ENCODE measurements at places on chromosomes 12 and 14.

DNA sequence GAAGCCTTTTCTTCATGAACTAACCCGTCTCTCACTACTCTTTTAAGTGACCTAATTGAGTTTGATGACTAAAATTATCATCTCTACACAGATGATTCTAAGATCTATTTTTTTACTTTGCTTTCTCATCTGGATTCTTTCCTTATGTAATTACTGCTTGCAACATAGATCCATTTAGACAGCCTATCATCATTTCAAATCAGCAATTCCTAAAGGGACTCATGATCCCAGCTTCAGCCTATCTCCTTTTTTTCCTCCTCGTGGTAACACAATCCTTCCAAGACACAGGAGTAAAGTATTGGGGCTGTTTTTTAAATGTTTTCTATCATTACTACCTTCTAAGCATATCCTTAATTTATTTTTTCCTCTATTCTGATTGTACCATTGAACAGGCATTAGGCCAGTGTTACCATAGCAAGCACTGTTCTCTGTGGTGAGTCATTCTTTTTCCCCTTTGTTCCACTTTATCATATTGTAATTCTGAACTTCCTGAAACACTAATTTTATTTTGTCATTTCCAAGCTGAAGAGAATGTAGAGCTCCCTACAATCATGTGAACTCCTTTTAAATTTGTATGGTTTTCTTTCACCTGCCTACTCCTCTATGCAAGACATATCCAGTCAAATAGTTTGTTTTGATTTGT lies 190.4 kb upstream of the FAR2 start:
- DNase-seq = no peak

- no peak for DNase-seq
Measured at GRCh38 chr14:36928432-36928831, 244.0 kb downstream of the SLC25A21 start.

DNA sequence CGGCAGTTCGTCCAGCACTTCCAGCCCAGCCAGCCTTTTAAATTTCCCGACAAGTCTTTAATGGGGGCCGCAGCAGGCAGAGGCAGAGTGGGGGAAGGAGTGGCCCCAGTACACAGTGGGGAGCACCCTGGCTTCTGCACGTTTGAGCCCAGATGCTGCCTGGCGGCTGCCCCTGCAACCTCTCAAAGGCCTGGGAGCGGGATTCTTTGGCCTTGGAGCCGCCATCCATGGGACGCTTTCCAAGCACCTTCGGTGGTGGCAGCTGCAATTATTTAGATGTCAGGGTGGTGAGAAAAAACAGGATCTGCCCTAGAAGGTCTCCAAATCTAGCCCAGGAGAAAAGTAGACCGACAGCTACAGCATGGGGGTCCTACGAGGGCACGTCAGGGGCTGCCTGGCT lies 46.0 kb downstream of the FAM222A start:
- no peak for DNase-seq

- peak; percentile 41 for DNase-seq
Measured at GRCh38 chr12:124736115-124737039, 127.3 kb downstream of the SCARB1 start.

- DNase-seq = no peak
Measured at GRCh38 chr12:32561931-32562341, 117.2 kb upstream of the DNM1L start.

- peak; percentile 70 for DNase-seq
Measured at GRCh38 chr14:76761136-76761959, at the start of gene VASH1. Gene VASH1 (plus strand): TSS chr14:76761468. CDS start chr14:76762822, 1,354 bp downstream.

DNA sequence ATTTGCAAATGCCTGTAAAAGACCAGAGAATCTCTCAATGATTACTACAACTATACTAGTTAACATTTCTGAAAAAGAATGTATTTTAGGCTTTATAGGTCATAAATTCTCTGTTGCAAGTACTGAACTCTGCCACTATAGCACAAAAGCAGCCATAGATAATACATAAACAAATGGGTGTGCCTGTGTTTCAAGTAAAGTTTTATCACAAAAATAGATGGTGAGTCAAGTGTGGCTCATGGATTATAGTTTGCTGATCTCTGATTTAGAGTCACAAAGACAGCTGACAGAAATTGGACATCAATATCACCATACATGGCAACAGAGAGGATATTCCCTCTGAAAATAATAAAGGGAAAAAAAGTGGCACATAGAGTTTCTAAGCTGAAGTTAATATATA lies 68.1 kb downstream of the FSCB start:
- DNase-seq = no peak

- peak; percentile 28 for DNase-seq
Measured at GRCh38 chr12:104764225-104765091, 193.6 kb downstream of the SLC41A2 start.

- DNase-seq = peak; percentile 41
Measured at GRCh38 chr14:67420102-67420739, 8.3 kb upstream of the PLEK2 start.

DNA sequence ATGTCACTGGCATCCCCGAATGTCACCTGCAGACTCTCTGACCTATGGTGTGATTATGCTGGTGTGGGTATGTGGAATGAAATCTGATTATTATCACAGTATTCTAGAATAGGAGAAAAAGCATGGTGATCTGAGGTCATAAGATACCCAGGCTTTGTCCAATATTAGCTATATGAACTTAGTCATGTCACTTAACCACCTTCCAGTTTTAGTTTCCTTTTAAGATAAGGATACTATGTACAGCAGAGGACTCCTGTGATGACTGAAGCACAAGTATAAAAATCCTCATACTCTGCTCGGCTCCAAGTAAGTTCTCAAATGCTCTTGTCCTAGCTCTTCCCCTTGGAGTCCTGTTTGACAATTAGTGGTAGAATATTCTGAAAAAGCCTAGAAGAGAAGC lies 2.8 kb downstream of the GNS start:
- no peak for DNase-seq

- DNase-seq = no peak
Measured at GRCh38 chr14:36585100-36585499, 2.7 kb upstream of the NKX2-8 start.

GRCh38 chr14:67319142-67319541 lies 40.5 kb downstream of the ATP6V1D start:
- DNase-seq = no peak

GRCh38 chr14:94278731-94279130 lies 14.3 kb downstream of the SERPINA10 start:
- DNase-seq = no peak

- DNase-seq = peak; percentile 50
Measured at GRCh38 chr14:93207468-93208308, 632 bp downstream of the UBR7 start.

- no peak for DNase-seq
Measured at GRCh38 chr12:99261256-99261655, 386.3 kb upstream of the GARIN6 start.

- DNase-seq = no peak
Measured at GRCh38 chr12:113198296-113198695, 12.8 kb downstream of the RITA1 start.

DNA sequence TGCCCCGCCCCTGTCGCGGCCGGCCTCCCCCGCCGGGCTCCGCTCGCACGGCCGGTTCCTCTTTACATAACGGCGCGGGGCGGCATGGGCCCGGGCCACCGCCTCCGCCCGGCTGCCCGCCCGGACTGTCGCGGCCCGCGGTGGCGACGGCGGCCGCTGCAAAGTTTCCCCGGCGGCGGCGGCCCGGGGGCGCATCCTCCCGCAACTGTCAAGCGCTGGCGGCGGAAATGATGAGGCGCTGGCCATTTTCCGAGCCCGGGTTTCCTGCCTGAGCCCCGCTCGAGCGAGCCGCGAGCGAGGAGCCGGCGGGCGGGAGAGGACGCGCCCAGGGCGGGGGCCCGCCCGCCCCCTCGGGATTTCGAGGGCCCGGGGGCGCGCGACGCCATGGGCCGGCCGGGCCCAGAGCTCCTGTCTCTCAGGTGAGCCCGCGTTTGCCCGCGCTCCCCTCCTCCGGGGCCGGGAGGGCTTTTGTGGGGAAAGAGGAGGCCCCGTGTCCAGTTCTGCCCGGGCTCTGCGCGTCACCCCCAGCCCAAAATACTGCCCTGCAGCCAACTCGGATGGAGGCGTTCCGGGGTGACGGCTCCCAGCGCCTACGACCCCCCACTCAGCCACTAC lies at the start of gene SH2B3:
TSS of gene SH2B3 (plus strand) at position 65 of the 615 bp plus-strand sequence. CDS start 12,223 bp downstream, outside the sequence.
- DNase-seq = peak; percentile 82

GRCh38 chr12:59142183-59142790 lies 222.0 kb upstream of the LRIG3 start:
- no peak for DNase-seq

DNA sequence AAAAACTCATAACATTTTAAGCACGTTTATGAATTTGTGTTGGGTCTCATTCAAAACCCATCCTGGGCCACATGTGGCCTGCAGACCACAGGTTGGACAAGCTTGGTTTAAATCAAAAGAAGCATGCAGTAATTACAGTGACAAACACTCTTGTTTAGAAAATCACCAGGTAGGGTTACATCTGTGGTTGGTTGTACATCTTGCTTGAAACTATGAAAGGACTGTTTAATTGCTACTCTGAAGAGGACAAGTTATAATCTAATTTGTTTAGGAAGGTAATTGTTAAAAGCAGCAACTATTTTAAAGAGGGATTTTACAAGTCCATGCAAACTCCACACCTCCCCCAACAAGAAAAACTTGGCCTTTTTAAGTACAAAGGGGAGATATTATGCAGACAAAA lies 4.0 kb downstream of the TRIP11 start:
- DNase-seq = no peak

- DNase-seq = peak; percentile 99
Measured at GRCh38 chr14:99683619-99684409, at the start of gene CYP46A1. Gene CYP46A1 (plus strand): TSS chr14:99684298. CDS start chr14:99684418, 120 bp downstream.

GRCh38 chr14:91317381-91318308 lies 73.1 kb upstream of the GPR68 start:
- peak; percentile 51 for DNase-seq

GRCh38 chr14:65748796-65749195 lies 336.3 kb downstream of the FUT8 start:
- no peak for DNase-seq

- DNase-seq = no peak
Measured at GRCh38 chr12:88433997-88434703, 146.1 kb downstream of the KITLG start.

GRCh38 chr12:111645433-111645832 lies 40.3 kb downstream of the BRAP start:
- DNase-seq = no peak

GRCh38 chr12:57895389-57896114 lies 45.8 kb upstream of the ATP23 start:
- no peak for DNase-seq

DNA sequence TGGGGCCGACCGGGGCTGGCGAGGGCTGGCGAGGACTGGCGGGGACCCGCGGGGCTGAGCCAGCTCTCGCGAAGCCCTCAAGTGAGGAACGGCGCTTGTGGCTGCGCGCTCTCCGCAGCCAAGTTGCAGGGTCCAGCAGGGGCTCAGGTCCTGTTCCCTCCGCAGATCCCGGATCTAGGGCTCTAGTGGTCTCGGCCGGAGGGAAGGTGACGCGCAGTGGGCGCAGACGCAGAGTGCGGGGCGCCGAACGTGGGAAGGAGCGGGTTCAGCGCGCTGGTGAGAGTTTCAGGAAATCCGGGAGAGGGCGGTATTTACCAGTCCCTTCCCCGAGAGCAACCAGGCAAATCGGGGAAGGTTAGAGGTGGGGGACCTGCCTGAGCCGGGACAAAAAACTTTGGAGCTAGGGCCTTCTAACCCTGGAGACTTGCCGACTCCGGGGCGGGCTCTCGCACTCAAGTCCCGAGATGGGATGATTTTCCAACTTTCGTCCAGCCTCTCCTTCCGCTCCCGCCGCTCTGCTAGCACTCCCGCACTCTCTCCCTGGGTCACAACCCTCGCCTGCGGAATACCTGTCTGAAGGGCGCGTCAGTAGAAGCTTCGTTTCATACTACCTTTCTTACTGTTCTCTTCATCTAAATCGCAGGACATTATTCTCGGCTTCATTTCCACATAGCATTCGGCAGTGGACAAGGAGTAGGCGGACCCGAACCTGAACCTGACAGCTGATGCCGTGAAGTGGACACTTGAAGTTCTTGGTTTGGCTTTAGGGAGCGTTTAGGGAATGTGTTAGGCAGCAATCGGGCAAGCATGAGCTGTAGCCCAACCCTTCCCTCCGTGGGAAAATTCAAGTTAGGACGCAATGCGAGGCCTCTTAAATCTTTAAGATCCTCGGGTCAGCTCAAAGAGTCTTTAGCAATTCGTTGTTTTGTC lies 13.6 kb upstream of the PAX9 start:
- DNase-seq = no peak

DNA sequence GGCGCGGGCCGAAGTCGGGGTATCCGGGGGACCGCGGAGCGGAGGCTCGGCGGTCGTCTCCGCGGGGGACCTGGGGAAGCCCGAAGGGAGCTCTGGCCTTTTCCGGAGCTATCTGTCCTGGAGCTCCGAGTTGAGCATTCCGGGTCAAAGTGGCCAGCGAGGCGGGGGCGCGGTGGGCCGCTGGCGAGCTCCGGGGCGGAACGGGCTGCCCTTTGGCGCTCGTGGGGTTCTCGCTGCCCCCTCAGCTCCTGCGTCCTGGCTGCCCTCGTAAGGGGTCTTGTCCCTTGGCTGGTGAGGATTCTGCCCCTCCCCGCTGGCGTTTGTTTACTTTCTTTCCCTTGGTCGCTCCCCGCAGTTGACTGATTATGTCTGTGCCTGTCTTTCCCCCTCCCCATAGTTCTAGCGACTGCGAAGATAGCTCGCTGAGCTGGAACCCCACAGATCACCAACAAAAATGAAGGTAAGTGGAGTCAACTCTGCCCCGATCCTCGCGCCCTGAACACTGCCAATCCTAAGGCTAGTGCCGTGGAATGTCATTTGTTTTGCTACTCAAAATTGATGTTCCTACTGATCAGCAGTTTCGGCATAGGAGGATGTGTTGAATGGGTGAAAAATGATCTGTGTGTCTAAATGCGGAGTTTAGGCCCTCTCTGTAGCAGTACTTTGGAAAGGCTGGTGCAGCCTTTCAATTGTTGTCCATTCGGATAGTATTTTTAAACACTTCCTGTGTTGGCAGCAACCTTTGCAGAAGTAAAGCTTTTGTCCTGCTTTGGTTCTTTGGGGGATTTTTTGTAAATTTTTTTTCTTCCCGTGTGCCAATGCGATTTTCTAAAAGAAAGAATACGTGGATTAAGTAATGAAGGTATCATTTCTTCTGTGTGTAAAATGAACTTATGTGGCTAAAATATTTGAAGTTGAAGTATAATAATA lies 1.3 kb downstream of the ARID4A start:
- no peak for DNase-seq

GRCh38 chr12:15717940-15718567 lies 71.1 kb downstream of the EPS8 start:
- no peak for DNase-seq

DNA sequence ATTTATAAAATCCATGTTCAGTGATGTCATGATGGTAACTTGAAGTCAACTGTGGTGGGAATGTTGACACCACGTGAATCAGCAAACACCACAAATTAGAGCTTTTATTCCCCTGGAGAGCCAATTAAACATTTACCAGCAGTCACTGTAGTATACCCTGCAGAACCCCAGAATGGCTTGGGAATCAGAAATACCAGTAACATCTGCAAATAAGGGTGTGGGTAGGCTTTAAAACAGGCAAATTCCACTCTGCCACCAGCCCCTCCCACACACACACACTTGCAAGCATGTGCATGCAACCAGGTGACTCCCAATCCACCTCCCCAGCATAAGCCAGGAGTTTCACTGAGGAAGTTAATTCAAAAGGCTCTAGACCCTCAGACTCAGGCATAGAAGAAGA lies 63.6 kb upstream of the TMEM263 start:
- DNase-seq = no peak

- DNase-seq = no peak
Measured at GRCh38 chr12:115810122-115810901, 467.2 kb downstream of the MED13L start.

- no peak for DNase-seq
Measured at GRCh38 chr14:83714151-83714550, 1815.8 kb upstream of the FLRT2 start.
